Omental fat pad (tissue), 4 donors: ENCODE measurements at places on chromosomes 3 and 15. TPM values are rescaled to one million over a fixed set of nuclear protein-coding genes. Genes with fewer than 3 reads are reported as not detected.

DNA sequence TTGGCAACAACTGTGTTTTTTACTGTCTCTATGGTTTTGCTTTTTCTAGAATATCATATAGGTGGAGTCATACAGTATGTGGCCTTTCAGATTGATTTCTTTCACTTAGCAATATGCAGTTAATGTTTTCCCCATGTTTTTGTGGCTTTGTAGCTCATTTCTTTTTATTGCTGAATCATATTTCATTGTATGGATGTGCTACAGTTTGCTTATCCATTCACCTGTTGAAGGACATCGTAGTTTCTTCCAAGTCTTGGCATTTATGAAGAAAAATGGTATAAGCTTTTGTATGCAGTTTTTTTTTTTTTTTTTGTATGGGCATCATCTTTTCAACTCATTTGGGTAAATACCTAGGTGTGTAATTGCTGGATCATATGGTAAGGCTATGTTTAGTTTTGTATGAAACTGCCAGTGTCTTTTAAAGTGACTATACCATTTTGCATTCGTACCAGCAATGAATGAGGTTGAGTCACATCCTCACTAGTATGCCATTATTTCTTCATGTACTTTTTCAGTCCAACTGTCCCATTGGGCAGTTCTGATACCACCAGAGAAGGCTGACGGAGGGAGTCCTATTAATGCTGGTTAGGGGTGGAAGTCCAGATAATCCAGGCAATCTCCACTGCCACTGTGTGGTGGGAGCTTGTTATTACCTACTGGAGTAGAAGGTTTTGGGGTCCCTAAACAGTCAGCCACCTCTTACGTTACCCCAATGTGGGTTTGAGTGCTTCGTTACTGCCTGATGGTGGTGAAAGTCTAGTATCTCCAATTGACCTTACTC is 210.5 kb downstream of the DOCK3 start:
- DNase-seq, result no peak

DNA sequence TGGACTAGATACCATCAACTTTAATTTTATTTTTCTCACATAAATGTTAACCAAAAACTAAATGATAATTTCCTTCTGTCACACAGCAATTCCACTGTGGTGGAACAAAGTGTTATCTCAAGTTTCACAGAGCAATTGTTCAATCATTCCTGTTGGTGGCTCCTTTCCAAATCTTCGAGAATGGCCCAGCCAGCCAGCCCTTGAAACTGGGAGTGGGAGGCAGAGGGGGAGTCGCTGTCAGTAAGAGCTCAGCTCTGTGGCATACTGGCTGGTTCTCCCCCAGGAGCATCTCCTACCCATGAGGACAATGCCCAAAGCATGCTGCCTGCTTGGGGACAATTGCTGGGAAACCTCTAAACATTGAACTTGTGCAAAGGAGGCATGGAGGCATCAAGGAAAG is 47.7 kb downstream of the MECOM start:
- DNase-seq, result no peak

- no peak for DNase-seq
Observed at GRCh38 chr3:18378218-18378617, 46.9 kb downstream of the SATB1 start.

DNA sequence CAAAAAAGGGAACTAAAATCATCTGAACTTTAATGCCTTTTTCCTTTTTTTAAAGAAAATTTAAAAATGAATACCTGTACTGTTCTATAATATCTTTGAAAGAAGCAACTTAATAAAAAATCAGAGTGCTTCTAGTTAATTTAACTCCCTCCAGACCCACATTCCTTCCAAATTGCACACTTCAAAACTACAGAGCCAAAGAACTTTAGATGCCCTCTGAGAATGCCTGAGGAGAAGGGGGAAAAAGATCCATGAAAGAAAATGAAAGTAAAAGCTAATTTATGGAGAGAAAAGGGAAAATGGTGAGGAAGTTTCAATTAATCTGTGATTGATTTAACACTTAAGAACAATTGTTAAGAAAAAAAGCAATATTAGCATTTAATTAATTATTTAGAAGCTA is 1141.6 kb downstream of the IGSF11 start:
- DNase-seq, result no peak

DNA sequence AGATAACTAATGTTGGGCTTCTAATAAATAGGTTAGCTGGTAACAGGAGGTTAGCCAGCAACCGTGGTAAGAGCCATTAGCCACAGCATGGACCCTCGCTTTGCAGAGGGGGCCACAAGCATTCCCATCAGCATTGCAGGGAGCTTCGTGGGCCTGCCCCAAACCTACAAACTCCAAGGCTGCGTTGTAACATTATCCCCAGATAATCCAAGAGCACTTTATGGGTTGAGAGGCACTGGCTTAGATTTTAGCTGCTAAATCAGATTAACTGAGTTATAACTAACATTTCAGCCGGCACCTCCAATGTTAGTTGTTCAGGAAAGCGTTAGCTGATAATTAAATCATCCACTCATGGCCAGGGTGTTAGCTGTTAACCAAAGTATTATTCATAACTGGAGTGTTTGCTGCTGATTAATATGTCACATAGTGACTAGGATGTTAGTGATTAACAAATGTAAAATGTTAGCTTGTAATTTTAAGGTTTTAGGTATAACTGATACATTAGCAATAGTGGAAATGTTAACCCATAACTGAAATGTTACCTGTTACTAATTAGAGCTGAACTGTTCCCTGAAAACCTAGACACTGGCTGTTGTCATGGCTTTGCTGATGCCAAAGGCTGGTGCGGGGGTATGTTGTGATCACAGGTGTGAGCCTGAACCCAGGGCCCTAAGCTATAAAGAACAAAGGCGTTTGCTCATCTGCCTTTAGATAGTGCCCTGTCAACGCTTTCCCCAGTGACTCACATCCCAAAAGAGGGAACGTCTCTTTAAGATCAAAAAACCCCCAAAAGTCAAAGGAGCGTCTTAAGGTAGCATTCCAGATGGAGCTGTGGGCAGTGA is 56.2 kb downstream of the SLC6A6 start:
- DNase-seq, result no peak

DNA sequence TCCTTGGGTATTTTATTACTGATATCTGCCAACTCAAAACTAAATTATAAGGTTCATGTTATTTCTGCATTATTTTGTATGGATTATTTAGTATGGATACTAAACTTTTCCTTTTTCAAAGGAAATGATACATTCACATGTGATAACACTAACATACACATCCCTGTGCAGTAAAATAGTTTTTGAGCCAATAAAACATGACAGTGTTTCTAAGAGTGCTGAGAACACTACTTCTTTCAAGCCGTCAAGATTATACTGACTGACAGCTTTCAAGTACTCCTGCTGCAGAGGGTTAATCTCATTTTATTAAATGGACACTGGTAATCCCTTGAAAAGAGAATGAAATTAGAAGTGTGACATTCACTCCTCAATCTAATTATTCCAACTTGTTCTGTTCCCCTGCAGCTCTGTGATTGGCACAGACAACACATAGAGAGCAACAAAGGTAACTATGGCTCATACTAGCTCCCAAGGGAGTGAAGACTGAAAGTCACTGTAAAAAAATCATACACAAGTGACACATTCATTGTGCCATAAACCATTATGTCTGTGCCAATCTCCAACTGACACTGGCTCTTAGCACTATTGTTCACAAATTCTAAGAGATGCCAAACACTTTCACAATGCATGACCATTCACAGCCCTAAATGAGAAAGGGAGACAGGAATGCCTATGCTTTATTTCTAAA is 468.6 kb downstream of the SHQ1 start:
- DNase-seq, result no peak

The P2RY14 gene
- total RNA-seq, result 5.8 TPM

The RYR3 gene
- total RNA-seq, result 3.3 TPM

The AADACL2 gene
- 2.8 TPM for total RNA-seq

The CYP1A2 gene
- total RNA-seq, result not detected
